ENCODE measurements at places on chromosomes 16 and 17.

GRCh38 chr16:17364319-17365210, 106.2 kb downstream of the XYLT1 start:
- no peak for DNase-seq

DNA sequence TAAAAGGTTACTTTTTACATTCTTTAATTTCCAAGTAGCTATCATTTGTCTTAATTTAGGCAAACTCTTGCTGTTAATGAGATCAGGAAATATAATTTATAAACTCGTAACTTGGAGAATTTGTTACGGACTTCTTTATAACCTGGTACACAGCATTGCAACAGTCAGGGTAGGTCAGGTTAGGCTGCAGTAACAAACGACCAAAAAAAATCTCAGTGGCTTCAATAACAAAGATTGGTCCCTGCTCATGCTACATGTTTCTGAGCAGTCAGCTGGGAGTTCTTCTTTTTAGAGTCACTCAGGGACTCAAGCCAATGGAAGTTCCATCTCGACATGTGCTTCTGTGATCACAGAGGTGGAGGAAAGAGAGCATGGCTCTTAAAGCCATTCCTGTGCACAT, 110.1 kb downstream of the USP31 start:
- no peak for DNase-seq

DNA sequence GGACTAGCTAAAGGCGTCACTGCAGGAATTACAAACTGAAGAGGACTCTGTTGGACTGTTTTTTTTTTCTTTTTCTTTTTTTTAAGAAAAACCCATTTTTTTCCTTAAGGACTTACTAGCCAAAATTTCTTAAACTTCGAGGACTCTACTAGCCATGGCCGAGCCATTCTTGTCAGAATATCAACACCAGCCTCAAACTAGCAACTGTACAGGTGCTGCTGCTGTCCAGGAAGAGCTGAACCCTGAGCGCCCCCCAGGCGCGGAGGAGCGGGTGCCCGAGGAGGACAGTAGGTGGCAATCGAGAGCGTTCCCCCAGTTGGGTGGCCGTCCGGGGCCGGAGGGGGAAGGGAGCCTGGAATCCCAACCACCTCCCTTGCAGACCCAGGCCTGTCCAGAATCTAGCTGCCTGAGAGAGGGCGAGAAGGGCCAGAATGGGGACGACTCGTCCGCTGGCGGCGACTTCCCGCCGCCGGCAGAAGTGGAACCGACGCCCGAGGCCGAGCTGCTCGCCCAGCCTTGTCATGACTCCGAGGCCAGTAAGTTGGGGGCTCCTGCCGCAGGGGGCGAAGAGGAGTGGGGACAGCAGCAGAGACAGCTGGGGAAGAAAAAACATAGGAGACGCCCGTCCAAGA, 878 bp downstream of the HEXIM1 start:
- peak; percentile 92 for DNase-seq

GRCh38 chr17:17830740-17831207, 6.0 kb downstream of the SREBF1 start:
- no peak for DNase-seq

DNA sequence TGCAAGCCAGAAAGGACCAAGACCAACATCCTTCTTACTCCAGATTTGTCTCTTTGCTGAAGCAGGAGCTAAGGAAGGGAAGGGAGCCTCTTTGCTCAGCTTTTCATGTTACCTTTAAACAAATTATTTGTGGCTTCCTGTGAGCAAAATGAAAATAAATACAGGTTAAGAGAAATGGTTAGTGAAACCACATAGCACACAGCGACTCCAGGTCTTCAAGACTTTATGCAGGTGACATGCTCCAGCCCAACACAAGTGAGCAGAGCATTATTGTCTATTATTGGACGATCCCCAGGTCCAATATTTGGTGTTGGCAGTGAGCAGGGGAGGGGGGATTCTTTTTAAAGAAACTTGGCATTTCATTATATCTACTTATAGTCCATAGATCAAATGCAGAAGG, 53.3 kb downstream of the SALL1 start:
- DNase-seq: no peak

DNA sequence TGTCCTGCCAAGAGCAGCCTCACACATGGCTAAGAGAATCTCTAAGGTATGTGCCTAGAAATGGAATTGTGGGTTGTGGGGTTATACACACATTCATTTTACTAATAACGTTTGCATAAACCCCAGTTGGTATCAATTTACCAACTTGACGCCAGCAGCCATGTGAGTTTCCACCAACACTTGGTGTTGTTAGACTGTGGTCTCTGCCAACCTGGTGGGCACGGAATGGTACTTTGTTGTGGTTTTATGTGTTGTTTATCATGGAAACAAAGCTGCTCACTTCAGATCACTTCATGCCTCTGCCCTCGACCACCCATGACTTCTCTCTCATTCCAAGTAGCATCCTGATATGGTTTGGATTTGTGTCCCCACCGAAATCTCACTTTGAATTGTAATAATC, 152.0 kb upstream of the CDC42EP4 start:
- DNase-seq: no peak

GRCh38 chr17:80146121-80147034, 550 bp downstream of the EIF4A3 start:
- DNase-seq: no peak

- no peak for DNase-seq
Observed at GRCh38 chr17:55757659-55758058, 6.8 kb downstream of the PCTP start.

DNA sequence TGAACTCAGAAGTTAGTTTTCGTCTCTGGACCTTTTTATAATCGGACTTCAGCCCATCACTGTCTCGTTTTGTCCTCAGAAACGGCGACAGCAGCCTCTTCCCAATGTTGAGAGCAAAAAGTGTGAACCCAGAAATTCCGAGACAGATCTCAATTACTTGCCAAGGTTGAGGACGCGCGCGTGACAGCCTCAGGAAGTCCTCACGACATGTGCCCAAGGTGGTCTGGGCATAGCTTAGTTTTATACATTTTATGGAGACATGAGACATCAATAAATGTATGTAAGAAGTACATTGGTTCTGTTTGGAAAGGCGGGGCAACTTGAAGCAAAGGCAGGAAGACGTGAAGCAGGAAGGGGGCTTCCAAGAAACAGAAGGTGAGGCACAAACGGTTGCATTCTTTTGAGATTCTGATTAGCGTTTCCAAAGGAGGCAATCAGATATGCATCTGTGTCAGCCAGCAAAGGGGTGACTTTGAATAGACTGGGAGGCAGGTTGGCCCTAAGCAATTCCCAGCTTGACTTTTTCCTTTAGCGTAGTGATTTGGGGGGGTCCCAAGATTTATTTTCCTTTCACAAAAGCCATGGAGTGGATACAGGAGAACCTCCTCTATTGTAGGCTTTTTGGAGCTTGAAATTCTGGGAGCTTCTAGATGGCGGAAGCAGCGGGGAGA, 583 bp upstream of the ZNF747 start:
- no peak for DNase-seq

GRCh38 chr16:89003831-89004208, 26.8 kb upstream of the CBFA2T3 start:
- no peak for DNase-seq

DNA sequence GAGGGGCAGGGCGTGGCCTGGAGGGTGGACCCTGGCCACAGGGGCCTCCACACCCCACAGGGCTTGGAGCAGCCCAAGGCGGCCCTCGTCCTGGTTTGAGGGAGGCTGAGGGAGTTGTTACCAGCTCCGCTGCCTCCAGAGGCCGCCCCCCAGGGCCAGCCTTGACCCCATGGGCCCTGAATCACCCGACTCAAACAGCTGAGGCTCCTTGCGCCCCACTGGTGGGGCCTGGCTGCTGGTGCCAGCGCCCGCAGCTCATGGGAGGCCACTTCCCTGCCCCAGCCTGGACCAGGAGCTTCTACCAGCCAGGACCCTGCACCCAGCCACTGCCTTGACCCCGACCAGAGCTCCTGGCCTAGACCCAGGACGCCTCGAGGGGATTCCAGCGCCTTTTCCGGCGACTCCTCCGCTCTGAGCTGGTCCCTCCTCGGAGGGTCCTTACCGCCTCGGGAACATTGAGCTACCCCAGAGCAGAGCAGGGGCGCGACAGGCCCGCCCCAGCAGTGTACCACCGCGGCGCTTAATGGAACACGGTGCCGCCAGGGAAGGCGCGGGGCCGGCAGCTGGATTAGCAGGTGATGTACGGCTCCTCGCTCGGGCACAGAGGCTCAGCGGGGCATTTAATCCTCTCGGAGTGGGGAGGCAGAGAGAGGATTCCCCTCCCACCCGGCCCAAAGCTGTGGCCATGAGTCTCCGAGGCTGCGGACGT, 37.2 kb downstream of the GSE1 start:
- DNase-seq: no peak

- DNase-seq: no peak
Observed at GRCh38 chr17:396788-397187, 44.2 kb upstream of the RPH3AL start.

DNA sequence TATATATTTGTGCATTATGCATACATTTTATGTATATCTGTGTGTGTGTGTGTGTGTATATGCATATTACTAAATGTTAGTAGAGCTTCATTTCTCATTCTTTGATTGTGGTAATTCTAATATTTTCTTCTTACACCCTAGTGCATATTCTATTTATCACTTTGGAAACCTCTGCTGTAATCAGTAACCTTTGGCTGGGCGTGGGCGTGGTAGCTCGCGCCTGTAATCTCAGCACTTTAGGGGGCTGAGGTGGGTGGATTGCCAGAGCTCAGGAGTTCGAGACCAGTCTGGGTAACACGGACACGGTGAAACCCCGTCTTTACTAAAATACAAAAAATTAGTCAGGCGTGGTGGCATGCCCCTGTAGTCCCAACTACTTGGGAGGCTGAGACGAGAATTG, 26.9 kb downstream of the CPSF4L start:
- no peak for DNase-seq

DNA sequence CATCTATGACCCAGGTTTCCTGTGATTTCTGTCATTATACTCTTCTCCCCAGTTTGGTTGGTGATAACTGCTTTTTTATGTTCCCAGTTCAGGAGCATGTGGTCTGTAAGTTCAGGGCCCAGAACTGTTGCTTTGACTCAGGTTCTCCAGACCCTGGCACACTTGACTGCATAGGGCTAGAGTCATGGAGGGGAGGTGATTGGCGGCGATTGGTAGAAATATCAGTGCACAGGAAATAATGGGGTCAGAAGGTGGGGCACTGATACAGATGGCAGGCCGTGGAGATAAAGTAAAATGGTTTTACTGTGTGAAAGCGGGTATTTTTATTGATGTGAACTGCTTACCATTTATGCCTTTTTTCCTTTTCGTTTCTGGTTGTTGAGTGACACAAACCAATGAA, 28.7 kb downstream of the TAC4 start:
- DNase-seq: no peak

GRCh38 chr16:75928295-75928694, 202.0 kb upstream of the CPHXL start:
- no peak for DNase-seq

DNA sequence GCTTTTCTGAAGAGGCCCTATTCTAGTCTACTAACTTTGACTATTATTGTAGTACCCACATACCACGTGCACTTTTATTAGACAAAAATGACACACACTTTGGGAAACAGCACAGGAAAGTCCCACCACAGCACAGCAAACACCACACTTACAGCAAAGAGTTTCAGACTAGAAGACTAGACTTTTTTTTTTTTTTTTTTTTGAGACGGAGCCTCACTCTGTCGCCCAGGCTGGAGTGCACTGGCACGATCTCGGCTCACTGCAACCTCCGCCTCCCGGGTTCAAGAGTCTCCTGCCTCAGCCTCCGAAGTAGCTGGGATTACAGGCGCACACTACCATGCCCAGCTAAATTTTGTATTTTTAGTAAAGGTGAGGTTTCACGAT, 20.1 kb downstream of the YWHAE start:
- DNase-seq: no peak

DNA sequence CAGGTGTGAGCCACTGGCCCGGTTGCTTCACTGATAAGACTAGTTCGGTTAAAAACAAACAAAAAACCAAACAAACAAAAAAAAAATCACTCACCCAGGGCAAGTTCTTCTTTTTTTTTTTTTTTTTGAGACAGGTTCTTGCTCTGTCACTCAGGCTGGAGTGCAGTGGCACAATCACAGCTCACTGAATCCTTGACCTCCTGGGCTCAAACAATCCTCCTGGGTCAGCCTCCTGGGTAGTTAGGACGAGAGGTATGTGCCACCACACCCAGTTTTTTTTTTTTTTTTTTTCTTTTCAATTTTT, 119.5 kb upstream of the CORO6 start:
- DNase-seq: no peak

DNA sequence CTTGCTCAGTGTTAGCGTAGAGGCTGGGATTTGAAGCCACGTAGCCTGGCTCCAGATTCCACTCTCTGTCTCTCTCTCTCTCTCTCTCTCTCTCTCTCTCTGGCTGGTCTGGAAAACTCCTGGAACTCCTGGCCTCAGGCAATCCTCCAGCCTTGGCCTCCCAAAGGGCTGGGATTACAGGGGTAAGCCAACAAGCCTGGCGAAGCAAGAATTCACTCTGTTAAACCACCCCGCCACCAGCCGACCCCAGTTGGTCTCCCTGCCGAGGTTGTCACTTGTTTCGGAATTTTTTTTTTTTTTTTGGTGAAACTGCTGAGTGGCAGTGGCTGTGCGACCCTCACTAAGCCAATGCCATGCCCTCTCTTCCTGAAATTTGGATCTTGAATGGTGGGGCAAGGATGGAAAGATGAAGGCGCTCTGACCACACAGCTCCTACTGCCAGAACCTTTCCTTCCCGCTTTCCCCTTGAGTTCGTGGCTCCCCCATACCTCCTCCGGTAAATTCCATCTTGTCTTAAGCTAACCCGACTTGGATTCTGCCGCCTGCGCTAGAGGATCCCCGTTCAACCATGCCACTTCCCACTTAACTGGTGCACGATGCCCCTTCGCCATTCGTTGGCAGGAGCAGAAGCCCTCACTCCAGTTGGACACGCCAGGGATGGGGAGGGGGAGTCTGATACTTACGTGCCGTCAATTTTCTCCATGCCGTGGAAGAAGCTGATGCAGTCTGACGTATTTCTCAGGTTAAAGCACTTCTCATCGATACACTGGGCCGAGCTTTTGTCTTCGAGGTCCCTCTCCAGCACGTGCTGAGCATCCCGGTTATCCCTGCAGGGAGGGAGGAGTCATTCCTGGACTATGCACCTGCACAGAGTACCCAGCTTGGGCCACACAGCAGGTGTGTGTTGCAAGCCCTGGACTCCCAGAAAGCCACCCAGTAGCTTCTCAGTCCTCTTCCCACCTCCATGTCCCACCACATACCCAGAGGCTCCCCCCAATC, 13.1 kb downstream of the TEKT5 start:
- no peak for DNase-seq

- no peak for DNase-seq
Observed at GRCh38 chr17:21687136-21687953, 5.0 kb upstream of the KCNJ18 start.

GRCh38 chr17:58527306-58527705, 12.9 kb upstream of the MTMR4 start:
- no peak for DNase-seq

DNA sequence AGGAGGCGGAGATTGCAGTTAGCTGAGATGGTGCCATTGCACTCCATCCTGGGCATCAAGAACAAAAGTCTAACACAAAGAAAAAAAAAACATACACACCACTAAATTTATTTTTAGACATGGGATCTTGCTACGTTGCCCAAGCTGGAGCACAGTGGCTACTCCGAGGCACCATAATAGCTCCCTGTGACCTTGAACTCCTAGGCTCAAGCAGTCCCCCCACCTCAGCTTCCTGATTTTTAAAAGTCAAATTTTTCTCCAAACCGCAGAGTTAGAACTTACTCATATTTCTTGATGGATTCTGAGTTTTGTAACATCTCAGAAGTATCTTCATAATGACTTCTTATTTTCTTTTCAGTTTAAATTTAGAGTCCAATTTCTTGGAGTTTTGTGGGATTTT, 3.4 kb downstream of the CMTM4 start:
- DNase-seq: no peak

- DNase-seq: peak; percentile 25
Observed at GRCh38 chr16:50502616-50503011, 45.6 kb upstream of the NKD1 start.
